ENCODE measurements at places on chromosomes 3 and 15.
A peak's percentile ranks its signal among the peaks of the same experiment; 100 is the strongest.

- DNase-seq, result no peak
Measured at GRCh38 chr15:47756872-47757271, 39.6 kb downstream of the SEMA6D start.

- no peak for DNase-seq
Measured at GRCh38 chr15:66041276-66041675, 172.0 kb downstream of the RAB11A start.

GRCh38 chr3:132268956-132269355 lies 48.3 kb upstream of the ACP3 start:
- DNase-seq, result peak; percentile 59

DNA sequence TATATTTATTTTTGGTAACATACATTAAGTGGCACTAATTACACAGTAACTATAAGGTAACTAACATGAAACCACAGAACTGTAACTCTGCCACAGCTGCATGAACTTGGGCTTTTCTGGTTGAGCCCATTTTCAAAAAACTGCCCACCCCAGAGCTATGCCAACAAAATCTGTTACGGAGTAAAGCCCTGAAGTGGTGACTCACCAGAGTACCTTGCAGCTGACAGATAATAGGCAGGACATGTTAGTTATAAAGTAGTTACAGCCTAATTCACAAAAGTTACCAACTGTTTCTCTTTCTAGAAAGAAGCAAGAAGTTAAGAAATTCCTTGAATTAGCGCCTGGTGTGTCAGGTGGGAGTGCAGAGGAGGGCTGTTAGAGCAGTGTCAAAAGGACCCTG lies 1.5 kb upstream of the GPX1 start:
- DNase-seq, result no peak

- DNase-seq, result no peak
Measured at GRCh38 chr3:71262364-71263265, 320.9 kb downstream of the FOXP1 start.

DNA sequence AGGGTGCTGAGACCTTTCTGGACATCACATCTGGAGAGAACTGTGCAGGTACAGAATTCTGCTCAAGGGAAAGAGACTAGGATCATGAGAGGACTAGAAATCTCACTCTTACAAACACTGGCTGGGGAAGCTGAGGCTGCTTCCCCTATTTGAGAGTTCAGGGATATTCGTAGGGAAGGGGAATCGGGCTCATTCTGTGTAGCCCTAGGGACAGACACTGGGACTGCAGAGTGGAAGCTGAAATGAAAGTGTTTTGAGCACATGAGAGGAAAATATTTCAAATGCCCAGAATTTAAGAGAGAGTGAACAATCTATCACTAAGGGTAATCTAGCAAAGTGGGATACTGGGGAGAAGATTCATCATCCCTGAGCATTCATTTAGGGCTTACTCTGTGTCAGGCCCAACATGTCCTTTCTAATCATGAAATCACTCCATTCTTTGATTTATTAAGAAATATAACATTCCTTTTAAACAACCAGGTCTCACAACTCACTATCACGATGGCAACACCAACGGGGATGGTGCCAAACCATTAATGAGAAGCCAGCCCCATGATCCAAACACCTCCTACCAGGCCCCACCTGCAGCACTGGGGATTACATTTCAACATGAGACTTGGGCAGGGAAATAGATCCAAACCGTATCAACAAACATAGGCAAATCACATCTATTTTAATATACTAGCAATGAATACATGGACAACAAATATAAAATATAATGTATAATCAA lies 63.0 kb downstream of the CPN2 start:
- no peak for DNase-seq

GRCh38 chr3:175526609-175527280 lies 667.6 kb downstream of the NAALADL2 start:
- no peak for DNase-seq

DNA sequence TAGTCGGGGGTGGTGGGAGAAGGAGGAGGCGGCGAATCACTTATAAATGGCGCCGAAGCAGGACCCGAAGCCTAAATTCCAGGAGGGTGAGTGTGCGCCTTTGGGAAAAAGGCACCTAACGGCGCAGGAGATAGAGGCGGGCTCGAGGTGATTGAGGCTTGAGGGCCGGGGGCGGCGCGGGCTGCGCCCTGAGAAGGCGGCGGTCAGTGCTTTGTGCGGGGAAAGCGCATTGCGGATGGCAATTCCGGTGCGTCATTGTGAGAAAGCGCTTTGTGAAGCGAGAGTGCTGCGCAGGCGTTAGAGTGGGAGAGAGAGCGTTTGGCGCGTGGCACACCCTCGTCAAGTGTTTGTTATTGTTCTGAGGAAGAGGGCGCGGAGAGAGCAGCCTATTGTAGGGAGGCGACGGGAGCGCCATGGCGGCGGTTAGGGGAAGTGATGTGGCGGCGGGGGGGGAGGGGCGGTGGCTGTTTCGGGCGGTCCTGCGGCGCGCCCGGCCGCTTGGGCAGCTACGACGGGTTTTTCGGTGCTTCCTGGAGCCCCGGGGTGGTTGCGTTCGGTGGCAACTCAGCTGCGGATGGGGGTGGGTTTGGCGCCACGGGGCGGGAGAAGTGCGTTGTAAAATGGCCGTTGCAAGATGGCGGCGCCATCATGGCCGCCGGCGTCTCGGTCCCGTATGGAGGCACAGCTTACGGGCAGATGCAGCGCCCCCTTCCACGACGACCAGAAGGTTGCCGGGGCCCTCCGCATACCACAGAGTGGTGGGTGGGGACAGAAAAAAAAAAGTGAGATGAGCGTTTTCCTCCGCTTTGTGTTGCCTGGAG lies 492 bp downstream of the MORF4L1 start:
- peak; percentile 93 for DNase-seq

GRCh38 chr15:35547775-35548364 lies 1.9 kb upstream of the DPH6 start:
- peak; percentile 12 for DNase-seq

DNA sequence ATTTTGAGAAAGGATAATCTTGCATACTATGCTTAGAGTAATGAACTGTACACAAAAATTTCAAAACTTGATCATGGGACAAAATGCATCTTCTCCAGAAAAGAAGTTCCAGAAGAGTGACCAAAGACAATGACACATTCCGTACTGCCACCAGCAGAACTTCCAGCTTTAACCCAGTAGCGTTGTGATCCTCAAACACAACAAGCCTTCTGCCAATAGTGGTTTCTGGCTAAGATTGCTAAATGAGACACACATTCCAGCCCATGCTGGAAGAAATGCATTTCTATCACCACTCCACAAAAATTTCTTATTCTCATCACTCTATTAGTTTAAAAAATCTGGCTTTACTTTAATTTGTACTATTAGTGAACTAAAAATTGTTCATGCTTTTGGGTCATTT lies 334.9 kb downstream of the TBC1D5 start:
- no peak for DNase-seq

DNA sequence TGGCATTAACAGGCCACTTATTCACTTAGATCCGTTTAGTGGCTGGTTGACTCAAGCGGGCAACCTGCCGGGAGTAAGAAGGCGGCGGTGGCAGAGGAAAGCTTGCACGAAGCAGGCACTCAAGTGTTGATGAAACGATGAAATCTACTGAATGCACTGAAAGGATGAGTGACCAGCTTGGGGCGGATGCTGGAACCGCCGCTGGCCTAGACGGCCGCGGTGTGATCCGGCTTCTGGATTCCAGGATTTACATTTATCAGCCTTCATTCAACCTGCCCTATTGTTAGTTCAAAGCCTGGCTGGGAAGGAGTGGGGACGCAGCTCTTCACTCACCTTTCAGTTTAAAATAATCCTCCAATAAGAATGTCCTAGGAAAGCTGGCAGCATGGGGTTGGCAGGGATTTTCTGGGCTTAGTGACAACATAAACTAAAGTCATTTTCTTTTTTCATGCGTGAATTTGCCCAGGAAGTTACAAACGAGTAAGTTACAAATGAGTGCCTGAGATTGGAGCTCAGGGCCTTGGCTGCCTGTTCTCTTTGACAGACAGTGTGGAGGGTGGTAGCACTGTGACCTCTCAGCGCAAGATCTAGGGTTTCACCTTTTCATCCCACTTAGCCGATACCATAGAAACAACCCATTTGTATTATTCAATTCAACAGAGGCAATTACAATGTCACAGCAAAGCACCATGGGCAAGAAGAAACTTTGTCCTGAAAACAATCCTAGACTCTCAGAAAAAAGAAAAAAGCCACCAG lies 1.1 kb upstream of the PLCH1 start:
- peak; percentile 48 for DNase-seq
